ENCODE measurements at places on chromosomes 6 and 20.

GRCh38 chr20:33773412-33774089 lies 37.6 kb upstream of the CHMP4B start:
- DNase-seq: no peak

DNA sequence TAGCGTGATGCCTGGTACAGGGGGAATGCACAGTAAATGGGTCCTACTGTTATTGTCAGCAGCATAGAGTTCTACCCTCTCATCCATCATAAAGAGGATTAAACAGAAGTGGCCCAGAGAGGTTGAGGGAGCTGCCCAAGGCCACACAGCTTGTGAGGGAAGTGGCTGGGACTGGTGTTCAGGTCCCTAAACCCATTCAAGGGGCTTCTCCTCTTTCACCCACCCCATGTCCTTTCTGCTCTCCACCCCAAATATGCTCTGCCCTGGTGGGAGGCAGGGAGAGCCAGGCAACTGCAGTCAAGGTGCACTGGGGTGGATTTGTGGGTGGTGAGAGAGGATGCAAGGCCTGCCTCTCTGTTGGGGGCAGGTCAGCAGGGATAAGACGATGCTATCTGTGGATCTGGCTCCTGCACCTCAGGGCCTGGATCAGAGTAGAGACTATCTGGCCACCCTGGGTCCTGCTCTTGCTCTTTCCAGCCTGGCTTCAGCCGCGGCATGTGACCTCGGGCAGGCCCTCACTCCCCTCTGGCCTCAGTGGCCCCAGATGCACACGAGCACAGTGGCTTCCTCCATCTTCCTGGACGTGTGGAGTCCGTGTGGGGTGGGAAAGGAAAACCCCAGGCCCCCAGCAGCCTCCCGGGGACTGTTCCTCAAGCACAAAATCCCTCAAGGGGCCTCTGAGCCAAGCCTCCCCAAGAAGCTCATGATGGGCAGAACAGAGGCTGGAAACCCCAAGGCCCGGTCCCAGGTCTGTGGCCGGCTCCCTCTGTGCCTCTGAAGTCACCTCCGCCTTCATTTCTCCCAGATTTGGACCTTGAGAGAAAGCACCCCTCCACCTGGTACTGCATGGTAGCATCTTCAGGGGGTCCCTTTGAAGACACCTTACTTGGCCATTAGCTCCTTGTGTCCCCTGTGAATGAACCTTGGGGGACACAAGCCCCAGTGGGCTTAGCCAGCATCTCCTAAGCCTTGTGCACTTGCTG lies 3.4 kb upstream of the BPIFB6 start:
- no peak for DNase-seq

GRCh38 chr6:15527838-15528617 lies 134.8 kb downstream of the DTNBP1 start:
- DNase-seq: no peak

DNA sequence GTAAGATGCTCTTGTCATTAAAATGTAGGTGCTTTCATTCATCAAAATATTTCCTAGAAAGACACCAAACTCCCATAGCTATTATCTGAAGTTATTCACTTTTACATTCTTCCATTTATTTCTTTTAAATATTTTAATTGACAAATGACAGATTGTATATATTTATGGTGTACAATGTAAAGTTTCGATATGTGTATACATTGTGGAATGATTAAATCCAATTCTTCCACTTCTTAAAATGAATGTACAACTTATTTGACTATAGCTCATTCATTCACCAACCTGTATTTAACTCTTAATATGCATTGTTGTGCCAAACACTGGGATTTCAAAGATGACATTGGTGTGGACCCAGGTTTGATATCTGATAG lies 41.0 kb downstream of the CCN2 start:
- DNase-seq: no peak

GRCh38 chr6:9606435-9607134 lies 808.3 kb downstream of the TFAP2A start:
- DNase-seq: no peak

GRCh38 chr6:39684790-39685488 lies 40.3 kb downstream of the KIF6 start:
- DNase-seq: no peak

- no peak for DNase-seq
Observed at GRCh38 chr6:131163886-131164285, 28.6 kb downstream of the AKAP7 start.

GRCh38 chr6:33492093-33492492 lies 37.7 kb downstream of the ZBTB9 start:
- DNase-seq: no peak

DNA sequence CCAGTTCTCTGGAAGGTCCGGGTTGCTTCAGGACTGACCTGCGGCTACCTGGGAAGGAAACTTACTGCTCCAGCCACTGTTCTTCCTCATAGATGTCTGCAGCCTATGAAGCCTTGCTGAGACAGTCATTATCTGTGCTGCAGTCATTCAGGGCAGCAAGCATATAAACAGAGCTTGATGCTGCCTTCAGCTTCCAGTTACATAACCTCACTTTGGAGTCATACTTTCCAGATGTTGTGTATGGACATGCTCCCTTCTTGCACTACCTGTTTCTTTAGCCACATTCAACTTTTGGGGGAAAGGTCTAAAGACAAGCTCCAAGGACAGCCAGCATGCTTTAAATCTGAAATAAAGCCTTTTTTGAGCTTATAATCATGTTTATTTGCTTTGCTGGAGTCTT lies 98.1 kb downstream of the SLC24A3 start:
- DNase-seq: no peak

DNA sequence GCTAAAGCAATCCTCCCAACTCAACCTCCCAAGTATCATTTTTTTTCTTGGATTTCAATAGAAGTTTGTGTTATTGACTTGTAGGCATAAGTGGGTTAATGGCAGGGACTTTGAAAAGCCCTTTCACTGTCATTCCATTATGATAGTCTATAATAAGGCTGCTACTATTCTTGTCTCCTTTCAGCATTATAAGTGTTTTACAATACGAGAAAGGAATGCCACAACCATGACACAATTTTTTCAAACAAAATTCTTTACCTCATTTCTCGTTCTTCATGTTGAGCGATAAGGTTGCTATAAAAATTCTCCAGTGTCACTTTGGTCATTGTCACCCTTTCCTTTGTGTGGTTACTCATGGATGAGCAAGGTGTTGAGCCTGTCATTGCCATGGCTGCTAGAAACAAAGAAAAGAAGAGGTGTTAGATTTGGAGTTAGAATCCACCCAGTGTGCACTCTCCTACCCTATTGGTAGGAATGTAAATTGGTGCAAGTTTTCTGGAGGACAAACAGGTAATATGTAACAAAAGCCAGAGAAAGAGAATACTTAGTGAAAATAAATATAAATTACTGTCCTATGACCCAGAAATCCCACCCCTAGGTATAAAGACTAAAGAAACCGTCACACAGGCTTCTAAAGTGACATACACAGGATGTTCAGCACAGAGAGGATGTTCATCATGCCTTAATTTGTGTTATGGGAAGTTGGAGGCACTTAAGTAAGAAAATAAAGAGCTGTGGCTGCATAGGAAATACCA lies 7.3 kb downstream of the STK38 start:
- no peak for DNase-seq

- no peak for DNase-seq
Observed at GRCh38 chr20:58800134-58800871, 50.4 kb downstream of the GNAS-AS1 start.

DNA sequence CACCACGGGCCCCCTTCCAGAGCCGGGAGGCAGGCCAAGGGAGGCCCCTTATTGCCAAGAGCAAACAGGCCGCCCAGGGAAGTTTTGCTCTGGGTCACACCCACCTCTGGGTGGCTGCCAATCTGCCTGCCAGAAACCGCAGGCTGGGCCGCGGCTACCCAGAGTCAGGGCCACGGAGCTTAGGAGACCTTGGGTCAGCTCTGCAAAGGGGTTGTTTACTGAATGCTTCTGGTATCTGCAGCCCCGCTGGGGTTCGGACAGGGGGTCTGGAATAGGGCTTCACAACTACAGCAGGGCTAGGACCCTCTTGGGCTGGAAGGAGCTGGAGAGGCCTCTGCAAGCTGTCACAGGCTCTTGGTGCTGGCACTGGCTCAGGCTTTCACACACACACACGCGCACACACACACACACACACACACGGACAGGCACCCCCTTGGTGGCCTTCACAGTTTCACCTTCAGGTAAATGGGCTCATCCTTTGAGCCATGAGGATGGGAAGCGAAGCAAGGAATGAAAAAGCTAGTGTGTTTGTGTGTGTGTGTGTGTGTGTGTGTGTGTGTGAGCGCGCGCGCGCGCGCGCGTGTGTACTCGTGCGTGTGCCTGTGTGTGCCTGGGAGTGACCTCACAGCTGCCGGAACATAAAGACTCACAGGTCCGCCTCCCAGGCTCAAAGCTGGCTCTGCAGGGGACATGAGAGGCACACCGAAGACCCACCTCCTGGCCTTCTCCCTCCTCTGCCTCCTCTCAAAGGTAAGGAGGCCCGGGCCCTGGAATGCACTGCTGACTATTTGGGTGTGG lies at the start of gene CCN5:
Gene CCN5 (plus strand): TSS at position 669 of the 798 bp plus-strand sequence. CDS start 22 bp downstream, at position 691.
- DNase-seq: no peak

GRCh38 chr6:106082735-106083398 lies 3.3 kb upstream of the PRDM1 start:
- DNase-seq: no peak

DNA sequence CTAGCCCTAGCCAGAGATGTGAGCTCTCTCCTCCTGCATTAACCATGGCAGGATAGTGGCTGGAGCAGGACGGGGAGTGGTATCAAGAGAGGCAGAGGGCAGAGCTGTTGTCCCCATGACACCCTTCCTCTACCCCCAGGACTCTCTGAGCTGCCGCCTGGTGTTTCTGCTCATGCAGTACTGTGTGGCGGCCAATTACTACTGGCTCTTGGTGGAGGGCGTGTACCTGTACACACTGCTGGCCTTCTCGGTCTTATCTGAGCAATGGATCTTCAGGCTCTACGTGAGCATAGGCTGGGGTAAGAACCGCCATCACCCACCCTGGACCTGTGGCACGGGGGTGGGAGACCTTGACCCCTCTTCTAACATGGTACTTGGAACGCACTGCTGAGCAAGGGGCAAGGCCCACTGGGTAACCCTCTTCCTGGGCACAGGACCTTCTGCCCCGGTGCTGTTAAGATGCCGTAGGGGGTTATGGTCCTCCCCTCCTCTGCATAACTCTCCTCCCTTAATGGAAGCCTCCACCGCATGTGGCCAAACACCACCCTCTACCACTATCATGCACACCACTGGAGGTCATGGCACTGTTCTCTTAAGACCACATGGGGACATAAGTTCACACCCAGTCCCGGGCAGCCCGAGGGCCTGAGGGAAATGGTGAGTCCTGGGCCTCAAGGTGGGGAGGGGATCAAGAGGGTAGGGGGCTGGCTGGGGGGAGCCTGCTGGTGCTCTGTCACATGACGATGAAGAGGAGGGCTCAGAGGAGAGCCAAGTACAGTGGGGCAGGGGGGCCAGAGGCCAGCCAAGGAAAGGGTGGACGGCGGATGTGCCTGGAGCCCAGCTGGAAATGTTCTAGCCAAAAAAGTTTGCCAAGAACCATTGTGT lies 25.1 kb downstream of the GLP1R start:
- DNase-seq: no peak

All from cerebellar nuclear complex (tissue), 1 donor.